H1 (cell line): ENCODE measurements at places on chromosomes 2 and 18. TPM values are rescaled to one million over a fixed set of nuclear protein-coding genes. Genes with fewer than 3 reads are reported as not detected.

The DLGAP1 gene
- total RNA-seq, result 15.1 and 16.9 TPM in 2 replicates

The KCNG3 gene
- total RNA-seq, result 21.3 and 22.3 TPM in 2 replicates

- H3K4me3 ChIP-seq, result no peak overlapping the region
- peaks cover 32% of the 10 kb centered on the region for H3K27me3 ChIP-seq
- DNase-seq, result no peak
- no peaks in the 10 kb centered on the region for H3K36me3 ChIP-seq
Observed at GRCh38 chr2:120447127-120447785, 101.3 kb downstream of the INHBB start.

The MARCO gene
- total RNA-seq, result not detected in 2 replicates

DNA sequence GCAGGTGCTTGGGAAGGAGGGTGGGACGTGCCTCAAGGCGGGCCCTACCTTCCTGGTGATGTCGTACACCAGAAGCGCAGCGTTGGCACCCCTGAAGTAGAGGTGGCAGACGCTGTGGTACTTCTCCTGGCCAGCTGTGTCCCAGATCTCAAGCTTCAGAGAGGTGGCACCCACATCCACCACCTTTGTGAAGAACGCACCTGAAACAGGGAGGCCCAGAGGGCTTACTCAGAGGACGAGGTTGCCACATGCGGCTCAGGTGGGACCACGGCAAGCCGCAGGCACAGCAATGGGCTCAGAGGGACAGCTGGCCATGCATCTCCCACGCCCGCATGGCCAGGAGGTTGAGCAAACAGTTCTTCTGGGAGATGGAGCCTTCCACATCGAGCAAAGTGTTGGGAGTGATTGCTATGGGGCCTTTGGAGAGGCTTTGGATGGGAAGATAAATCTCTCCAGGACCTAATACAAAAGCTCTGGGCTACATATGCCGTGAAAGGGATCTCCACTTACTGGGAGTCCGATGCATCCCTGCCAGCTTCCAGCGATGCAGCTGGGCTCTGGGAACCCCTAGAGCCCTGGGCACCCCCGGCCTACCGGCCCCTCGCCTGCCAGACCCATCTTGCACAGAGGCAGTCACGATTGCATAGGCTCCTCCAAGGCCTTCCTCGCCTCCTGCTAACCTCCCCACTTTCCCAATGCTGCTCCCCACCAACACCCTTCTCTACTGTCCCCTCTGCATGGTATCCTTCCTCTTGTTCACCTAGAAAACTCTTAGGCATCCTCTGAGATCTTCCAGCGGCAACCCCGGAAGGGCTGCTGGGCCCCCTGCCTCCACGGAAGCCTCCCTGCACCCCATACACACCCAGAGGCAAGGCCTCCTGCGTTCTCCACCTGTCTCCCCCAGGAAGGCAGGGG, 11.8 kb downstream of the PRLH start:
- H3K27me3 ChIP-seq, result no peaks in the 10 kb centered on the region
- no peak overlapping the region for H3K27ac ChIP-seq
- H3K4me1 ChIP-seq, result peaks cover 7% of the 10 kb centered on the region
- H3K36me3 ChIP-seq, result peaks cover 5% of the 10 kb centered on the region; the same call in 1 of the 2 replicates
- H3K4me3 ChIP-seq, result no peak overlapping the region

The NT5C1B gene
- total RNA-seq, result not detected in 2 replicates

The SIX2 gene
- total RNA-seq, result 0.84 and 1.0 TPM in 2 replicates

The RGPD4 gene
- 0.08 TPM in 1 of 2 replicates, not detected in the other for total RNA-seq

- H3K27ac ChIP-seq, result no peak overlapping the region
- no peak for DNase-seq
- no peaks in the 10 kb centered on the region for H3K36me3 ChIP-seq
- H3K27me3 ChIP-seq, result no peaks in the 10 kb centered on the region
- H3K4me3 ChIP-seq, result no peak overlapping the region
Observed at GRCh38 chr2:9699139-9700108, 68.6 kb upstream of the YWHAQ start.

- no peaks in the 10 kb centered on the region for H3K36me3 ChIP-seq
- no peaks in the 10 kb centered on the region for H3K4me1 ChIP-seq
- no peak overlapping the region for H3K27ac ChIP-seq
- no peaks in the 10 kb centered on the region for H3K27me3 ChIP-seq
Observed at GRCh38 chr18:56245866-56246580, 392.4 kb downstream of the TXNL1 start.
